ENCODE measurements at places on chromosomes 2 and 18. TPM values are rescaled to one million over a fixed set of nuclear protein-coding genes. Genes with fewer than 3 reads are reported as not detected.

Gene INPP5D
- 19.9 TPM for total RNA-seq

Gene PROKR1
- total RNA-seq: 0.05 TPM

Gene OTOF
- 0.29 TPM for total RNA-seq

DNA sequence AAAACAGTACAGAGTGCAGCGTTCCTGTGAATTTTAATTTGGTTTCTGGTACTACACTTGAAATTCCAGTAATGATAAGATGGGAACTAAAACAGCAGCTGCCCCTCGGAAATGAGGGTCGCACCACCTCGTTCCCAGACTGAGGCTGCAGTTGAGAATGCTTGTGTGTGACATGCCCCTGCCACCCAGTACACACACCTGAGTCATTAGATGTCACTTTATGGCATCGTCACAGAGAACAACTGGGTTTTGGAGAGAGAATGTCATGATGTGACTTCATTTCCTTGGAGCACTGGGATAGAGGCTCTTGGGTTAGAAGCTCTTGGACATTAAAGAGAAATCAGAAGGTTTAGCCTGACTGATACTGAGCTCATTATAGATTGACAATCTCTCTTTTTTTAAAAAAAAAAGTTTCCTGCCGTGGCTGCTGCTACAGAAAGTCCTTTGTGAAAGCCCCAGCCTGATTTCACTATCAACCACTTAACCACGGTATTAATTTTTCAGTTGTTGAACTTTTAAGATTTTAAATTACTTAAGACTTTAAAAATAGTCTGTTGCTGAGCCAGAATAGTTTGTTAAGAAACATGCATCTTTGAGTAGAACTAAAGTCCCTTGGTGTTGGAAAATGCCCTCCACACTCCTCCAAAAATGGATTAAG lies 24.5 kb downstream of the BCL2L11 start:
- no peak for DNase-seq

DNA sequence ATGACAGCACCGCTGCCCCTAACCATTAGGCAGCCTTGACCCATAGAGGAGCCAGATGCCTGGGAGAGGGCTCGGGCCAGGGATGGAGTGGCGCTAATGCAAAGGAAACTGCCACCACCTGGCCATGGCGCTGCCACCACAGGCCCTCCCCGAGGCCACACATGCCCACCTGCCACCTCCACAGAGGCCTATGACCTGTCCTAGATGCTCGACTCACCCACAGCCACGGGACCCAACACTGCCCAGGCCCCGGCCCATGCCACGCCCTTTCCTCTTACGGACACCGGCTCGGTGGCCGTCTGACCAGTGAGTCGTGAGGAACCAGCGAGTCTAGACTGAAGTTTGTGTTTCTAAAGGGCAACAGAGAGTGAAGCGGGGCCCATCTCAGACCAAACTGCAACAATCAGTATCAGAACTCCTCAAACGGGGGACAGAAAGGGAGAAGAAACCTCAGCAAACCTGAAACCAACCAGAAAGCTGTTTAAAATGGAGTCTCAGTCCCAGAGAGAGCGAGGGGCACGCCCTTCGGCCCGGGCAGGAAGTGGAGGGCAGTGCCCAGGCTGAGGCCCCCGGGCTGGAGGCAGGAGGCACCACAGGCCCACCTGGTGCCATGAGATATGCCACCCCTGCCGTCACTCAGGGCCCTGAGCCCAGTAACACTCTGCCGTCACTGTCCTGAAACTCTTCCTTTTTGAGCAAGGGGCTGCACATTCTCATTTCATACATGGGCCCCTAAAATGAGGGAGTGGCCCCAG lies 711 bp downstream of the GPR17 start:
- peak; percentile 78 for DNase-seq

DNA sequence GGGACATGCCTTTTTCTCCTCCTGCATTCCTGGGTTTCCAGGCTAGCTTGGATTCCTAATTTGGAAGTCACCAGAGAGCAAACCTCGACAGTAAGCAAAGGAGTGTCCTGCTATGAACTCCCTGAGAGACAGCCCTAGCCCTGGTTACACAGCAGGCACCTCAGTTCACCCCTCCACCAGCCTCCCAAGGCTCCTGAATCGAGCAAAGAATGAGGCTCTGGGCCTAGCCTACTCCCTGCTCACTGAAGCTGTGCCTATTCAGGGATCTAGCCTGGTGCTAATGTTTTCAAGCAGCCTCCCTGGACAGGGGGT lies 66.7 kb upstream of the RMDN2 start:
- DNase-seq: no peak

GRCh38 chr2:128310761-128311160 lies 7.9 kb downstream of the HS6ST1 start:
- peak; percentile 76 for DNase-seq

DNA sequence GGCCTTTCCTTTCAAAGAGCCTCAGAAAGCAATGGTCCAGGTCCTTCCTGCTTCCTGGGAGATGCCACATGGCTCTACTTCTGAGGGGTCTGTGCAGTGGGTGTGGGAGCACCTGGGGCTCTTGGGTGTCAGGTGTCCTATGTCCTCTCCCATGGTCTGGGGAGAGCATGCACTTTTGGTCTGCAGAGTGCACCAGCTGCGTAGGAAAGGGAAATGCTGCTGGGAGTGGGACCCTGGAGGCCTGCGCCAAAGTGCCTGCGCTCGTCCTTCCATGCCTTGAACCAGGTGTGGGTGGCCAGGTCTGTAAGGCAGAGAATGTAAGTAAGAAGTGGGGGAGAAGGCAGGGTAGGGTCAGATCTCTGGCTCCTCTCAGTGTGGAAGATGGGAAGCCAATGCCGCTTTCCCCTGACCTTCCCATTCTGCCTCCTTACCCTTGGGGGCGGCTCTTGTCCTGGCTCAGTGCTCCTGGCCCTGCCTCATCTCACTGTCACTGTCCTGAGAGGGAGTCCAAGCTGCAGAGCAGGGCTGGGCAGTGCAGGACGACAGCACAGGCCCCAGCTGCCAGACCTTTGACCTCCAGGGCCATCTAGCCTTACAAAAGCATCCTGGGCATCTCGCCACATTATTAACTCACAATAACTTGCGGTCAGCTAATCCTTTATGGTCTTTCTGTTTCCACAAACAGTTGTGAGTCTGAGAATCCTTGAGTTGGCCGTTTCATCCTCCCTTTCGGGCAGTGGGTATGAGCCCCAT lies 6.6 kb upstream of the PROM2 start:
- peak; percentile 66 for DNase-seq

DNA sequence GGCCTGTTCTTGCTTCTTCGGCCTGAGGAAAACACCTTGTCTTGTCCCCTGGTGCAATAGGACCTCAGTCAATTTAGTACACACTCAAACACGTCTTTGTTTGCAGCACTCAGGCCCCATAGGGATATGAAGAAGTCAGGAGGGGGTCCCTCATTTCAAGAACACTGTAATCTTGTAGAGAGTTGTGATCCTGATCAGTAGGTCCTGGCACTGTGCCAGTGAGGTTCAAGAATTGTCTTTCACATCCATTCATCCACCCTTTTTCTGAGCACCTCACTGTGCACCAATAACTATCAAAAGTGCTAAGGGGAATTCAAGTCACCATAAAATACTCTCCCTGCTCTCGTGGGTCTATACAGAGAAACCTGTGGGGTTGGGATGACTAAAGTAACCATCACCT lies 131.4 kb upstream of the LHCGR start:
- no peak for DNase-seq

DNA sequence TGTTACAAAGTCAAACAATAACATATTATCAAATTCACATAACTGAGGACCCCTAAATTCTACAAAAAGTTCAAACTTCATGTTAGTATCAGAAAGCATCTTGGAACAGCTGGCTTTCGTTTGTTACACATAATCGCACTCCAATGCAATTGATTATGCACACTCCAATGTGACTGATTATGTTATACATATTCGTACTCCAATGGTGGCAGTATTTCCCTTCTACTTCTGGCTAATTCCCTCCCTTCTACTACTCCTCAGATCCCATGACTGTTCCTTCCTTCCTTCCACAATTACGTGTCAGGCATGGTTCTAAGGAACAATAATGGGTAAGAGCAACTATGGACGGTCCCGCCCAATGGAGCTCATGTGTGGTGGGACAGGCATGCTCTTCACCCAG lies 137.1 kb upstream of the CCDC150 start:
- no peak for DNase-seq
